Panc1 (cell line): ENCODE measurements at places on chromosomes 5 and 9. TPM values are rescaled to one million over a fixed set of nuclear protein-coding genes. Genes with fewer than 3 reads are reported as not detected.

DNA sequence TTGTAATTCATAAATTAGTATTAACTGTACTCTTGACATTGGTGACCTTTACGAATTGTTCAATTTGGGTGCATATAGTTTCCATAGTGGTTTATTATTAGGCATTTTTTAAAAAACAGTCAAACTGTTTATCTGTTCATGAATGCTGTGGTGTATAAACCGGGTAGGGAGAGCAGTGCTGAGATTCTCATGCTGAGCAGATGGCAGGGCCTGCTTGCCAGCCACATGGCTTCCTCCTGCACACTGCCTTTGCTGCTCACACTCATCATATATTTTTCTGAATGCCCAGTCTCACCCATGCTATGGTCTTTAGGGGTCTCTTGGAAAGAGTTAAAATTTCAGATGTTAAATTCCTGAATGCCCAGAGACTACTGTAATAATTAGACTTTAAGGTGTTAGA is 40.8 kb downstream of the NNT start:
- H3K27ac ChIP-seq, result no peak overlapping the region
- DNase-seq, result no peak
- no peaks in the 10 kb centered on the region for H3K27me3 ChIP-seq
- H3K4me1 ChIP-seq, result no peaks in the 10 kb centered on the region
- no peak overlapping the region for H3K4me3 ChIP-seq

DNA sequence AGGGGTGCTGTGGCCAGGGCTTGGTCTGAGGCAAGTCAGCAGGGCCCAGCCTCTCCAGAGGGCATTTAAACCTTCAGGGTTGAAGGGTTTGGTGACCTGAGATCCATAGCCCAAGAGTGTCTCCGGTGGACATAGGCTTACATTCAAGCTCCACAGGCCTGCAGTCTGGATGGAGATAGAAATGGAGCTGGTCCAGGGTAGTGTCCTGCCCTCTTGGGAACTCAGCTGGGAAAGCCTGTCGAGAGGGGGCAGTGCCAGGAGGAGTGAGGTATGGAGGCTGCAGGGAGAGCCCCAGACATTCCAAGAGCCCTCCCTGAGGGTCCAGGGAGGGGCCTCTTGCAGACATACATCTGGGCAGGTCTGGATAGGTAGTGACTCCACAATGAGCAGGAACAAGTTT is 177.0 kb upstream of the MVB12B start:
- H3K36me3 ChIP-seq, result no peaks in the 10 kb centered on the region
- H3K27me3 ChIP-seq, result no peaks in the 10 kb centered on the region
- no peak for DNase-seq

DNA sequence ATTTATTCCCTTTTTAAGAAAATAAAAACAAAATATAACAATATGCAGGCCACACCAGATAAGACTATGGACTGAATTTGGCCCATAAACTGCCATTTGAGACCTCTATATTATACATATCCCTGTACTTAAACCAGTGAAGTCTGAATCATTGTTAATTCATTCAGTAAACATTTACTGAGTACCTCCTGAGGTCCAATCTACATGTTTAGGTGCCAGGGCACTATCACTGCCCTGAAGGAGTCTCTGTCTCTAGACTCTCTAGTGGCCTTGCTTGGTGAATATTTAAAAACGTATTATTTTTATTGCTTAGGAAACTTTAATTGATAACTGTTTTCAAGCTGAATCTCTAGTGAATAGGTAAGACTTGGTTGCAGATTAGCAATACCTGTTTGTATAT is 74.7 kb upstream of the ELL2 start:
- H3K27me3 ChIP-seq, result no peaks in the 10 kb centered on the region

- H3K36me3 ChIP-seq, result no peaks in the 10 kb centered on the region
- H3K27ac ChIP-seq, result no peak overlapping the region
- H3K27me3 ChIP-seq, result no peaks in the 10 kb centered on the region
- no peak overlapping the region for H3K4me3 ChIP-seq
- H3K4me1 ChIP-seq, result no peaks in the 10 kb centered on the region
These were observed 76.2 kb upstream of the LPAR1 start for GRCh38 chr9:111114486-111114885.

DNA sequence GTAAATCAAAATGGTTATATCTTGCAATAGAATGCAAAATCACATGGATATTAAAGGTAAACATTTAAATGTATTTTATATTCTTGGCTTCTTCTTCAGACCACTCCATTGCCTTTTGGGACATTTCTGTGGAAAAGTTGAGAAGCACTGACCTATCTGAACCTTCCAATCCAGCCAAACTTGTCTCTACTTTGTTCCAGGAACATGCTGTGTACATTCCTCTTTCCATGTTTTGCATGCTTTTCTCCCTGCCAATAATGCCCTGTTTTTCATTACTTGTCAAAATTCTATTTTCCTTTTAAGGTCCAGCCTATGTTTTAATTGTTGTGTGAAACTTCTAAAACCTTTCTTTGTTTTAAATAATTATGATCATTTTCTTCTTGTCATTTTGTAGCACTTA is 28.3 kb downstream of the JAK2 start:
- DNase-seq, result no peak
- no peaks in the 10 kb centered on the region for H3K36me3 ChIP-seq
- H3K4me1 ChIP-seq, result no peaks in the 10 kb centered on the region
- H3K27me3 ChIP-seq, result no peaks in the 10 kb centered on the region
- no peak overlapping the region for H3K27ac ChIP-seq

- H3K4me1 ChIP-seq, result no peaks in the 10 kb centered on the region
- DNase-seq, result no peak
- H3K36me3 ChIP-seq, result no peaks in the 10 kb centered on the region
These were observed 128.3 kb downstream of the DPYSL3 start for GRCh38 chr5:147381555-147381954.

GRCh38 chr5:150589862-150590601 is 50.4 kb upstream of the SYNPO start:
- no peaks in the 10 kb centered on the region for H3K27me3 ChIP-seq
- H3K4me3 ChIP-seq, result no peak overlapping the region
- H3K4me1 ChIP-seq, result no peaks in the 10 kb centered on the region
- DNase-seq, result no peak
- no peaks in the 10 kb centered on the region for H3K36me3 ChIP-seq
- no peak overlapping the region for H3K27ac ChIP-seq

DNA sequence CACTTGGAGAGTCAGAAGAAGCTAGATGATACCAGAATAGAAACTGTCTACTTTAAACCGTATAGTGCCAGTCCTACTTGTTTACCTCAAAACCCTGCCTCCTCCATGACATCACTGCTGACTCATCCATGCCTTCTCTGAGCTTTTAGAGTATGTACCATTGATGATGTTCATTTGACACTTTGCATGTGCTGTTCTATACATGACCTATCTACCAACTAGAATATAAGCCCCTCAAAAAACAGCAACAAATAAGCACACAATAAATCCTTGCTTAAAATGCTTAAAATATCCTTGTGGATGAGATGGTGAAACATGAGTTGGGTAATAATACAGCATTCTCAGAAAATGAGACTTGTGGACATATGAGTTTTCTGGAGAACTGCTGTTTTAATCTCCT is 2.6 kb downstream of the CTNNAL1 start:
- peaks cover 2% of the 10 kb centered on the region for H3K36me3 ChIP-seq
- peak overlapping the region; percentile 79 for H3K27ac ChIP-seq
- peaks cover 31% of the 10 kb centered on the region for H3K4me1 ChIP-seq
- no peaks in the 10 kb centered on the region for H3K27me3 ChIP-seq

DNA sequence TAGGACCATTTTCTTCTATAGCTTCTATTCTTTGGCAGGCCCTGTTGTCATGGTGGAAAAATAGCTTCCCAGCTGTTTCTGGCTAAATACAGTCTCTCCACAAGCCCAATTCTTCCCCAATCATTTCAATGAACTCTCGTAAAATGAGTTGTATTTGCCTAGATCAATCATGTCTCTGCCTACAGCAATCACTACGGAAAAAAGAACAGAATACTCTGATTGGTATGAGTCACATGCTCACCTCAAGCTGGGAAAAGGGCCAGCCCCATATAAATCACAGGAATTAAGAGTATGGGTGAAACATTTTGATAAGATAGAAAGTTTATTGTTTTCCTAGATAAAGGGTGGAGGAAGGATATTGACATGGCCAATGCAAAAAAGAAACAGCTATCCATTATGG is 711.4 kb downstream of the EFNA5 start:
- no peaks in the 10 kb centered on the region for H3K4me1 ChIP-seq
- no peaks in the 10 kb centered on the region for H3K27me3 ChIP-seq
- no peak overlapping the region for H3K27ac ChIP-seq
- H3K36me3 ChIP-seq, result no peaks in the 10 kb centered on the region

Gene RASGEF1C
- 0.49 TPM for total RNA-seq

Gene FAM221B
- total RNA-seq, result not detected

Gene ADAMTS16
- 0.54 TPM for total RNA-seq

Gene ALDOB
- 0.67 TPM for total RNA-seq

Gene LCN1
- total RNA-seq, result not detected

Gene ADGRD2
- total RNA-seq, result not detected
